A549 (cell line): ENCODE measurements at places on chromosomes 1 and 21.

GRCh38 chr1:178109348-178110143, 15.6 kb downstream of the RASAL2 start:
- DNase-seq = no peak

DNA sequence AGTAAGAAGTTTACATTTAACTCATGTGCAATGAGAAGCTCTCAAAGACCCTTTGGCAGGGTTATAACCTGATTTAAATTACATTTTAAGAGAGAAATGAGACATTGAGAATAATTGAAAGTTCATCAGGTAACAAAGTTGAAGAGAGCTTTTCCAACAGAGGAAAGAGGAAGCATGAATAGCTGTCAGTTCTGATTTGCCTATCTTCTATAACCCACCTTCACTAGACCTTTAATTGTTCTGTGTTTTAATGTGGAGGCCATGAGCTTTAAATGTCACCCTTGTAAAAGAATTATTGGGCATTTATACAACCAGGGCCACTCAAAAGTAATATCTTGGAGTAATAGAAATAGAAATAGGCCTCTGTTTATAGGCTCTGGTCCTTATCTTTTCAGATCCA, 9.3 kb upstream of the FCRL1 start:
- DNase-seq = no peak

DNA sequence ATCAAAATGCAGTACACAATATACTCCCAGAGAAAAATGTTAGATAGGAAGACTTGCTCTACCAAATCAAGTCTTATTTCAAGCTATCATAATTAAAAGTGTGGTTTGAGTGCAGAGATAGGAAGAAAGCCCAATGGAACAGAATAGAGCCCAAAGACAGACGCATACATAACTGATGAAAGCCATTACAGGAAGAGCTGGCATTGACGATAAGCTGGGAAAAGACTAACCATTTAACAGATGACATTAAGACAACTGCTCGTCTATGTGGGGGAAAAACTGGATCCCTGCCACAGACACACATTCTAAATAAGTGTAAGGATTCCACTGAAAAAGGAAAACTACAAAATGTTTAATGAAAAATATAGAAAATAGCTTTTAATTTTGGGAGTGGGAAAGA, 85.5 kb downstream of the NGF start:
- no peak for DNase-seq

DNA sequence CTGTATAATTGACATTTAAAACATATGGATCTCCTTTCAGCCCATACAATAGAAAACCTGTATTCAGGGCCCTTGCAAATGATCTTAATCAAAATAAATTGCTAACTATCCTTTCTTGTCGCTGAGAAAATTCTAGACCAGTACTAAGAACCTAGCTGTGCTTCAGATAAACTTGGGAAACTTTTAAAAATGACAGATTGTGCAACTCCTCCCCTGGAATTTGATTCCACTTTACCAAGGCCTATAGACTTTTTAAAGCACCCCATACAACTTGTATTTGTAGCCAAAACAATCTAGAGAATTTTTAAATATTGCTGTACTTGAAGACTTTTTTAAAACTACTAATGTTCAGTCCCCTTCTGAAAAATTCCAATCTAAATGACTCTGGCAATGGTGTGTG, 51.6 kb downstream of the ZNF644 start:
- no peak for DNase-seq

GRCh38 chr1:41591891-41592290, 107.4 kb upstream of the EDN2 start:
- DNase-seq = no peak

GRCh38 chr1:42936309-42937078, 22.2 kb downstream of the SLC2A1 start:
- DNase-seq = no peak

DNA sequence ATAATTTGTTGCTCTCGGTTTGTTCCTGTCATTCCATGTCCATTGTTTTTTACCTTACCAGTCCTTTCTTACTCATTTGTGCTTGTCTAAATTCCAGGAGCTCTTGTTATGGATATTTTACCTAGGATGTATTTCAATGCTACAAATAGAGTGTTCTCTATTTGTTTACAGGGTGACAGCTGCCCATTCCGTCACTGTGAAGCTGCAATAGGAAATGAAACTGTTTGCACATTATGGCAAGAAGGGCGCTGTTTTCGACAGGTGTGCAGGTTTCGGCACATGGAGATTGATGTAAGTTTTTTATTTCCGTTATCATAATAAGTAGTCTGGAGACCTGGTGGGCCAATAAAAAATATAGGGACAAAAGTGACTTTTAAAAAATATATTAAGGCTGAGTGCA, 23.0 kb downstream of the ZBED6 start:
- no peak for DNase-seq

GRCh38 chr1:233114860-233115259, 164.4 kb downstream of the NTPCR start:
- no peak for DNase-seq

GRCh38 chr1:109425391-109426280, 612 bp downstream of the PSMA5 start:
- DNase-seq = peak; percentile 25

- DNase-seq = no peak
Measured at GRCh38 chr21:36288651-36289243, 31.2 kb upstream of the MORC3 start.

DNA sequence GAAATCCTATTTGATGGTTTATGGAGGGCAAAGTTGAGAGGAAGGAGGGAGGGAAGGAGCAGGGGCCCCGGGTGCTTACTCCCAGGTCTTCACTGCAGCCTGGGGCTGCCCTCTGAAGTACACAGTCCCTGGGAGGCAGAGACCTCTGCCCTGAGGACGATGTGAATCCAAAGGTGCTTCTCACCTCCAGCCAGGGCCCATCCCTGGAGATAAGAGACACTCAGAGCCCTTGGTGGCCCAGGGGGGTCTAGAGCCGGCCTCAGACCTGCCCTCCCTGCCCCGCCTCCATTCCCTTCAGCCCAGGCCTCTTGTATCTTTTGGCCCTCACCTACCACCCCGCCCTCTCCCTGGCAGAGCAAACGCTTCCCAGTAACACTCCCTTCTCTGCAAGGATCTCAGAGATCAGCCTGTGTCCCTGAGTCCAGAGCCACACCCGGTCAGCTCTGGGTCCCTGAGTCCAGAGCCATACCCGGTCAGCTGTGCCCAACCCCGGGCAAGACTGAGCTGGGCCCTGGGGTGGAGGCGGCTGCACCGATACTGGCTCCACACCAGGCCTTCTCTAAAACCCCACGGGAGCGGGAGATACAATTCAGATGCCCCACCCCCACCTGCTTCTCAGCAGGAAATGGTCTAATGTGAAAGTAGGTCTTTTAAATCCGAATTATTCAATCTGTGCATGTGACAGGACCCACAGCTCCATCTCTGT, 3.6 kb upstream of the GNB1 start:
- no peak for DNase-seq

- no peak for DNase-seq
Measured at GRCh38 chr21:45051580-45052434, 22.6 kb upstream of the ADARB1 start.

- DNase-seq = no peak
Measured at GRCh38 chr1:27529704-27530018, 39.7 kb upstream of the WASF2 start.

- DNase-seq = peak; percentile 18
Measured at GRCh38 chr1:10768552-10768951, 27.9 kb downstream of the CASZ1 start.

- no peak for DNase-seq
Measured at GRCh38 chr1:87044840-87045239, 130.4 kb downstream of the HS2ST1 start.

DNA sequence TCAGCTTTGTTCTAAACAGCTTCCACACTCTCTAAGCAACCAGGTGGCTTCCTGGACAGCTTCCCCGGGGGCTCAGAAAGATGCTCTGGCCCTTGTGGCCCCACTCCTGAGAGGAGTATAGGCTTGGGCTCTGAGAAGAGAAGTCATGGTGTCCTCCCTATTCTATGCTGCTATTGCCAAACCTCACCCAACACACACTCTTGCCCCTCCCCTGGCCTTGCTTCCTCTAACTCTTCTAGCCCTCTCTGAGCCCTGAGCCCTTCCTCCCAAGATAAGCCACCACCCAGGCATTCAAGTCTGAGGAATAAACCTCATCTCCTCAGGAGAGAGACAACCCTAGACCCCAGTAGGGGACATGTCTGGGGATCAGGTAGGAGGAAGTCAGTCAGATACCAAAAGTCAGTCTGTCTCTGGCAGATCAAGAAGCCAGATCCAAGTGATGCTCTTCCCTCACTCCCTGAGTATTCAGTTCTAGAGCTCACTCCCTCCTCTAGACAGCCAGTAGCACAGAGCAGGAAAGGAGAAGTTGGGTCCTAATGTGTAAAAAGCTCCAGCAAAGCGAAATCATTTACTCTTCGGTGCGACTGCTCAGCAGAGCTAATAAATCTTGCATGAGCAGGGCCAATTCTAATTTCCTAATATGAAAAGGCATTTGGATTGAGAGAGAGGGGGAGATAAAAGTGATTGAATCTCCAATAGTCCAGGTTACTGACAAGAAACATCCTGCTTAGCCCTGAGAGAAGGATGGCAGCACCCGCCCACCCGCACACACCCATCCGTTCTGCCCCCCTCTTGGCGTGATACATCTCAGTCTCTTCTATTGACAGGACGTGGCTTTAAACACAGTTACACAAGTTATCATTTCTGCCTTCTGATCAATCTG, 50.5 kb downstream of the DMAP1 start:
- DNase-seq = no peak

GRCh38 chr1:160866001-160866694, 3.5 kb upstream of the CD244 start:
- DNase-seq = no peak

GRCh38 chr21:32392299-32392879, 423 bp downstream of the URB1 start:
- DNase-seq = no peak

GRCh38 chr1:237794071-237794470, 96.7 kb downstream of the ZP4 start:
- DNase-seq = peak; percentile 33

- DNase-seq = peak; percentile 65
Measured at GRCh38 chr1:178725466-178726086, 532 bp downstream of the RALGPS2 start.

DNA sequence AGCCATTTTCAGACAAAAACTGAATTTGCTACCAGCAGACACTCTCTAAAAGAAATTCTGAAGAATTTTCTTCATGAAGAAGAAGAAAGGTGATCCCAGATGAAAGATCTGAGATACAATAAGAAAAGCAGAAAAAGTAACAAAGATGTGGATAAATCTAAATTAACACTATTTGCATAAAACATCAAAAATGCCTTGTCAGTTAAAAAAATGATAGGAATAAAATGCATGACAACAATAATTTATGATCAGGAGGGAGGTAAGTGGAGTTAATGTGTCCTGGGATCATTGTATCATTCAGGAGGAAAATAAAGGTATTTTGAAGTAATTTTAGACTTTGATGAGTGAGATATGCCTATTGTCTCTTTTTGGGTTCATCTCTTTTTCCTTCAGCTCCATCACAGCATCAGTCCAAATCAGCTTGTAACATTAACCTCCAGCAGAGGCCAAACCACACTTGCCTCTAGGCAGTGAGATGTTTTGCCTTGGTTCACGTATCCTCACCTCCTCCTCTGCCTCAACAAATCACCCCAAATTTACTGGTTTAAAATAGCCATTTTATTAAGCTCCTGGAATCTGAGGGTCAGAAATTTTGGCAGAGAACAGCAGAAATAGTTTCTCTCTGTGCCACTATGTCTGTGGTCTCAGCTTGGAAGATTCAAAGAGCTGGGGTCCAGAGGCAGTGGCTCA, 76.9 kb upstream of the HIVEP3 start:
- no peak for DNase-seq

DNA sequence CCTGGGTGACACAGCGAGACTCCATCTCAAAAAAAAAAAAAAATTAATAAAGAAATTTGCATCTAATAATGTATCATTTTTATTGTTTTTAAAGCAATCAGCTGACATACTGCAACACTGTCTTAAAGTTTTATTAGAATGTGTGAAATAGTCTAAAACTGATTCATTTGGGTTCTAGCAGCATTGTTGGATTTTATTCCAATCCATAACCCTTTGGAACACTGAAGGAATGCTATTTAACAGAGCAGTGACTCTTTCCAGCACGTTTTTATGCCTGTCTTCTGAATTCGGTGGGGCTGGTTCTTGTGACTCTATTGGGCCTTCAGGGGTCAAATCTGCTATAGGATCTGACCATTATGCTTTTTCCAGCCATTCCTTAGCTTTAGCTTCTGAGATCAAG, 18.2 kb upstream of the FMO4 start:
- no peak for DNase-seq

- no peak for DNase-seq
Measured at GRCh38 chr1:1548591-1548990, 8.2 kb upstream of the TMEM240 start.

DNA sequence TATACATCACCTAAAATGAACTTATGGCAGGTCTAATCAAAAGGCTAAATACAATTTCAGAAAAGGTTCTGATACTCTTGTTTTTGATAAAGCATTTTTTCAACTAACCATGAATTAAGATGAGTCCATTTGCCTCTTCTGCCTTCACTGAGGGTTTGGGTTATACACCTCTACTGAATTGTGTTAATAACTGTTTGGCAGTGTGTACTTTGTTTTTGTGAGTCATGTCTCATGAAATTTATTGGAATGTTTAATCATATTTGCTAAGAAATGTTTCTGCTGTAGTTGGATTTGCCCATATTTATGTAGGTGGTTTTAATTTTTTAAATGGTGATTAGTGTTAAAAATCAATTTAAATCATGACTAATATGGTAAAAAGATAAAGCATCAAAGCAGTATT, 190.5 kb downstream of the HS2ST1 start:
- DNase-seq = no peak

GRCh38 chr1:228392111-228392936, 14.3 kb downstream of the TRIM11 start:
- no peak for DNase-seq

DNA sequence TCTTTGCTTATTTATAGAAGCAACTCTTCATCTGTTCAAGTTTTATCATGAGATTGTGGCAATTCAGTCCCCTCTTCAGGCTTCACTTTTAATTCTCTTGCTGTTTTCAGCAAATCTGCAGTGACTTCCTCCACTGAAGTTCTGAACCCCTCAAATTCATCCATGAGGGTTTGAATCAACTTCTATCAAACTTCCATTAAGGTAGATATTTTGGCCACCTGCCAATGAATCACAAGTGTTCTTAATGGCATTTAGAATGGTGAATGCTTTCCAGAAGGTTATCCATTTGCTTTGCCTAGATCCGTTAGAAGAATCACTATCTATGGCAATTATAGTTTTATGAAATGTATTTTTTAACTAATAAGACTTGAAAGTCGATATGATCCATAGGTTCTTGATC, 946.7 kb upstream of the B3GALT2 start:
- DNase-seq = no peak
